Endothelial cell (in vitro differentiated cells): ENCODE measurements at places on chromosomes 7 and 10.

- no peak overlapping the region for H3K27ac ChIP-seq
- peaks cover 1% of the 10 kb centered on the region for H3K27me3 ChIP-seq
- no peak overlapping the region for H3K4me3 ChIP-seq
- H3K4me1 ChIP-seq: no peaks in the 10 kb centered on the region
- no peak for DNase-seq
These were observed 142.2 kb downstream of the ATXN7L1 start for GRCh38 chr7:105734233-105734632.

GRCh38 chr7:139043823-139044812 lies 8.3 kb upstream of the ZC3HAV1L start:
- no peak overlapping the region for H3K4me3 ChIP-seq
- H3K36me3 ChIP-seq: peaks cover 6% of the 10 kb centered on the region
- no peak overlapping the region for H3K27ac ChIP-seq
- H3K27me3 ChIP-seq: peaks cover 8% of the 10 kb centered on the region
- H3K4me1 ChIP-seq: peaks cover 14% of the 10 kb centered on the region

GRCh38 chr7:150939466-150939865 lies 38.7 kb downstream of the KCNH2 start:
- no peak for DNase-seq
- H3K4me3 ChIP-seq: no peak overlapping the region
- H3K4me1 ChIP-seq: no peaks in the 10 kb centered on the region
- H3K27ac ChIP-seq: no peak overlapping the region
- H3K27me3 ChIP-seq: peaks cover 5% of the 10 kb centered on the region
- no peaks in the 10 kb centered on the region for H3K36me3 ChIP-seq

- no peak for DNase-seq
- no peaks in the 10 kb centered on the region for H3K36me3 ChIP-seq
- H3K4me1 ChIP-seq: peaks cover 12% of the 10 kb centered on the region
These were observed 64.8 kb upstream of the AHR start for GRCh38 chr7:17233603-17234002.

GRCh38 chr10:106609470-106610266 lies 554.8 kb downstream of the SORCS1 start:
- H3K36me3 ChIP-seq: no peaks in the 10 kb centered on the region
- no peak overlapping the region for H3K27ac ChIP-seq
- no peak for DNase-seq
- no peak overlapping the region for H3K4me3 ChIP-seq

DNA sequence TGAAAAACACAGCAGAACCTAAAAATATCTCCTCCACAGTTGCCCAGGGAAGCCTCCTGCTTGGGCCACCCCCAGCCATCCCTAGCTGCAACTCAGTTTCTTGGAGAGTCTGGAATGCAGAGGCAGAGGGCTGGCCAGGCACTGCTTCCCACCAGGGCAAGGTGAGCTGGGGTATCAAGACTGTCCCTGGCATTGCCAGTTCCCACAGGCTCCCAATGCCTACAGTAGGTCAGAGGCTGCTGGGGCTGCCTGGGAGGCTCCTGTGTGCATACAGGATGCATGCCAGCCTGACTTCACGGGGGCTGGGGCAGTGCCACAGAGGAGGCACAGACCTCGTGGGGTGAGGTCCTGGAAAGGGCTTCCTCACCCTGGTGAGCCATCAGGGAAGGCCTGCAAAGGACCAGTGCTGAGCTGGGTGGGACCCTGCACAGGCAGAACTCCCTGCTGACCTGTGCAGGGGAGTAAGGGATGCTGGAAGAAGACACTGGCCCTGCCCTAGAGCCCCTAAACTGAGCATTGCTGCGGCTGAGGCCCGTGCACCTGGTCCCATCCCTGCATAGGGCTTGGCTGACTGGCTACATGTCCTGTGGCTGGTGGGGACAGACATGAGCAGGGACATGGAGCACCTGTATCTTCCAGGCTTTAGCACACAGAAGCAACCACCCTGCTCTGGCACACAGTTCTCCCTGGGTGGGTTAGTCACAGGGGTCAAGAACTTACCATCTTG lies 121.9 kb upstream of the RET start:
- peaks cover 8% of the 10 kb centered on the region for H3K4me1 ChIP-seq
- H3K4me3 ChIP-seq: no peak overlapping the region
- DNase-seq: peak; percentile 1

GRCh38 chr10:6815346-6815745 lies 235.3 kb upstream of the PRKCQ start:
- DNase-seq: no peak
- H3K27ac ChIP-seq: no peak overlapping the region
- no peak overlapping the region for H3K4me3 ChIP-seq
- no peaks in the 10 kb centered on the region for H3K4me1 ChIP-seq
- no peaks in the 10 kb centered on the region for H3K27me3 ChIP-seq
- no peaks in the 10 kb centered on the region for H3K36me3 ChIP-seq

GRCh38 chr10:5684971-5685763 lies 529 bp downstream of the TASOR2 start:
- peaks cover 4% of the 10 kb centered on the region for H3K36me3 ChIP-seq
- H3K4me3 ChIP-seq: peak overlapping the region; percentile 98
- H3K4me1 ChIP-seq: peaks cover 18% of the 10 kb centered on the region
- DNase-seq: peak; percentile 65
- H3K27me3 ChIP-seq: peaks cover 7% of the 10 kb centered on the region

DNA sequence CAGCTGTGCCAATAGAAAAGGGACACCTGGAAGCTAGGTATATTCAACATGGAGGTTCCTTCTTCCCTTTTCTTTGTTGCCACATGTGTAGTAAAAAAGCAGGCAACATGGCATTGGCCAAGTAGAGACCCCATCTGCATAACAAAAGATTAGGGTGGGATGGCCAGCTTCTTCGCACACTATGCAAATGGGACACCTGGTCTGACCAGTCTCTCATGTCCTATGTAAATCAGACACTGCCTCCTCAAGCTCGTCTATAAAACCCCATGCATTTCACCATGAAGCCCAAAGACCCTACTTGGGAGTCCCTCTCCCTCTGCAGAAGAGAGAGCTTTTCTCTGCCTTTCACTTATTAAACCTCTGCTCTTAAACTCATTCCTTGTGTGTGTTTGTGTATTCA lies 53.9 kb downstream of the MYL10 start:
- no peak overlapping the region for H3K4me3 ChIP-seq
- H3K27me3 ChIP-seq: peaks cover 1% of the 10 kb centered on the region
- peaks cover 4% of the 10 kb centered on the region for H3K4me1 ChIP-seq
- no peaks in the 10 kb centered on the region for H3K36me3 ChIP-seq
- no peak overlapping the region for H3K27ac ChIP-seq
- DNase-seq: no peak

GRCh38 chr10:62619413-62619738 lies 185.1 kb upstream of the ADO start:
- peaks cover 30% of the 10 kb centered on the region for H3K4me1 ChIP-seq
- H3K27ac ChIP-seq: no peak overlapping the region
- no peak overlapping the region for H3K4me3 ChIP-seq
- H3K27me3 ChIP-seq: peaks cover 8% of the 10 kb centered on the region
- no peak for DNase-seq

DNA sequence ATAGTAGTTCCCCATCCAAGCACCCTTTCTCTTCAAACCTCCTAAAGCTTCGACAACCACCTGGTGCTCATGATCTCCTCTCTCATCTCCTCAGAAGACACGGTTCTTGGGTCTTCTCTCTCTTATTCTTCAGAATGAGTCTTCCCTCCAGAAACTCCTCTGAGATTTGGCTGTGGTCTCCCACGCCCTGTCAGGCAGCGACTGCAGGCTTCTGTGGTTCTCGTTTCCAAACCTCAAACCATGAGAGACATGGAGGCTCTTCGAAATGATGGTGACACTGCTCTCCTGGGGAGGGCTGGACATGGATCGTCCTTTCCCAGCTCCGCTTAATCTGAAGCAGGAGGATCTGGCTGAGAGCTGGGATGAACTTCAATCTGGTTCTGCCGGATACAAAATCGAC lies 78.6 kb upstream of the PITRM1 start:
- H3K4me1 ChIP-seq: peaks cover 13% of the 10 kb centered on the region
- no peak for DNase-seq
- H3K27ac ChIP-seq: no peak overlapping the region
- H3K36me3 ChIP-seq: peaks cover 9% of the 10 kb centered on the region
- no peak overlapping the region for H3K4me3 ChIP-seq

- no peaks in the 10 kb centered on the region for H3K36me3 ChIP-seq
- no peak for DNase-seq
- H3K4me3 ChIP-seq: no peak overlapping the region
- no peak overlapping the region for H3K27ac ChIP-seq
- H3K27me3 ChIP-seq: no peaks in the 10 kb centered on the region
These were observed 126.6 kb upstream of the LYZL2 start for GRCh38 chr10:30756151-30756550.

DNA sequence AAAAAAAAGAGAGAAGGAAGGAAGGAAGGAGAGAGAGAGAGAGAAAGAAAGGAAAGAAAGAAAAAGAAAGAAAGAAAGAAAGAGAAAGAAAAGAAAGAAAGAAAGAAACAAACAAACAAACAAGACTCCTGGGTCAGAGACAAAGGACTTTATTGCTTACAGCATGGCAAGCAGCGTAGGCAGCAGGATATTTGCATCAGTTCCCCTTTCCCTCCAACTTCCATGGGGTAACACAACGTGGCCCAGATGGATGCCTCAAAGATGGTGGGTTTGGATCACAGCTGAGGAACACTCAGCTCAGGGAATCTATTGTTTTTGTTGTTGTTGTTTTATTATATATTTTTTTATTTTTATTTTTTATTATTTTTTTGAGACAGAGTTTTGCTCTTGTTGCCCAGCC lies 128.5 kb upstream of the VKORC1L1 start:
- no peaks in the 10 kb centered on the region for H3K36me3 ChIP-seq
- no peak for DNase-seq
- peaks cover 11% of the 10 kb centered on the region for H3K4me1 ChIP-seq

DNA sequence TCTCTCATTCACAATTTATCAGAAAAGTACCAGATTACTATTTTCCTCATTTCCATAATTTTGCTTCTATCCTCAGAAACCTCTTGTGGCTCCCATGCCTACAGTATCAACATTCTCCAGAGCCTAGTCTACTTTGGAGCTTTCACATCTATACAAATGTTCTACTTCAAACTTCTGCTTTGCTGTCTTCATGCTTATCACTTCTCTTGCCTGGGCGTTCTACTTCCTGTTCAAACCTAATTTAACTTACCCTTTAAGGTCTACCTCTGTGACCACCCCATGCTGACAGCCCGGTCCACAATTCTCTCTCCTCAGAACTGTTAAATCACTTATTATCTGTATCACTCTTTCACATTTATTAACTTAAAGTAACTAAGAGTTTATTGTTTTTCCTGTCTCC lies 6.1 kb upstream of the PTPN12 start:
- peaks cover 4% of the 10 kb centered on the region for H3K27me3 ChIP-seq
- DNase-seq: no peak
- H3K36me3 ChIP-seq: peaks cover 10% of the 10 kb centered on the region
- H3K4me1 ChIP-seq: peaks cover 9% of the 10 kb centered on the region
- H3K27ac ChIP-seq: peak overlapping the region; percentile 9
- H3K4me3 ChIP-seq: no peak overlapping the region

- peaks cover 4% of the 10 kb centered on the region for H3K36me3 ChIP-seq
- no peaks in the 10 kb centered on the region for H3K4me1 ChIP-seq
- no peak overlapping the region for H3K27ac ChIP-seq
- no peaks in the 10 kb centered on the region for H3K27me3 ChIP-seq
These were observed 23.8 kb downstream of the DHX32 start for GRCh38 chr10:125857185-125857760.

GRCh38 chr10:95536894-95537541 lies 24.2 kb downstream of the SORBS1 start:
- peaks cover 6% of the 10 kb centered on the region for H3K36me3 ChIP-seq
- peak overlapping the region; percentile 11 for H3K27ac ChIP-seq
- DNase-seq: no peak
- peak overlapping the region; percentile 22 for H3K4me3 ChIP-seq
- peaks cover 16% of the 10 kb centered on the region for H3K27me3 ChIP-seq

DNA sequence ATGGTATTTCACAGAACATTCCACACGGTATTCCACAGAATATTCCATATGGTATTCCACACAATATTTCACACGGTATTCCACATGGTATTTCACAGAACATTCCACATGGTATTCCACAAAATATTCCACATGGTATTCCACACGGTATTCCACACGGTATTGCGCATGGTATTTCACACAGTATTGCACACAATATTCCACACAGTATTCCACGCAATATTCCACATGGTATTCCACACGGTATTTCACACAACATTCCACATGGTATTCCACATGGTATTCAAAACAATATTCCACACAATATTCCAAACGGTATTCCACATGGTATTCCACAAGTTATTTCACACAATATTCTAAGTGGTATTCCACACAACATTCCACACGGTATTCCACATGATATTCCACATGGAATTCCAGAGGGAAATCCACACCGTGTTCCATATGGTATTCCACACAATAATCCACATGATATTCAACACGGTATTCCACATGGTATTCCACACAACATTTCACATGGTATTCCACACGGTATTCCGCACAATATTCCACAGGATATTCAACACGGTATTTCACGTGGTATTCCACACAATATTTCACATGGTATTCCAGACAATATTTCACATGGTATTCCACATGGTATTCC lies 136.7 kb upstream of the CHST15 start:
- H3K27ac ChIP-seq: no peak overlapping the region
- H3K36me3 ChIP-seq: no peaks in the 10 kb centered on the region
- peaks cover 6% of the 10 kb centered on the region for H3K27me3 ChIP-seq
- peaks cover 14% of the 10 kb centered on the region for H3K4me1 ChIP-seq

- H3K4me1 ChIP-seq: peaks cover 2% of the 10 kb centered on the region
- no peak overlapping the region for H3K4me3 ChIP-seq
- H3K27me3 ChIP-seq: peaks cover 3% of the 10 kb centered on the region
- H3K27ac ChIP-seq: no peak overlapping the region
- DNase-seq: no peak
- H3K36me3 ChIP-seq: no peaks in the 10 kb centered on the region
These were observed 75.5 kb downstream of the CARD11 start for GRCh38 chr7:2968176-2968575.

DNA sequence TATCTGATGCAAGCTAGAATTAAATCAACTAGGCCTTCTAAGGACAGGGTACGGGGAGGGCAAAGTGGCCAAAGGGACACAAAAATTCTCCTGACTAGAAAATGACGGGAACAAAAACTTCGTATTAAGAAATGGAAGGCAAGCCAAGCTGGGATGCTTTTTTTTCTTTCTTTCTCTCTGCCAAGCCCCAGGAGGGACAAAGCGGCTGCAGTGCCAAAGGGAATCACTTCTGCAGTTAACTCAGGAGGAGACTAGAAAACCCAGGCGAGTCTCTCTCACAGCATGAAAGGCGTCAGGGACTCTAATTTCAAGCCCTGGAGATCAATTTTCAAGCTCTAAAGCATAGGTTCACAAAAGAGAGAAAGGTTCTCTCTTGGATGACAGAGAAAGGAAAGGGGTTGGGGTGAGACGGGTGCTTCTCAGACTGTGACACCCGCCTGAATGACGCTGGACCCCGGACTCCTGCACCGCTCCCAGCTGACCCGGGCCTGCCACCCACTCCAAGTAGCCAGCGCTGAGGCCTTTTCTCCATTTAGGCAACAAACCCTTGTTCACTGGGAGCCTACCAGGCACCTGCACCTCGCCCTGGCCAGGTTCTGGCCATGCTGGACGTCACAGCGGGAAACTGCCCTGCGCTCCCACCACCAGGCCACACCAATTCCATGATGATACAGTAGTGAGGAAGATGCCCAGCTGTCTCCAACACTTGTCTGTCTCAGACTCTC lies 56.5 kb downstream of the KIAA1549 start:
- H3K27me3 ChIP-seq: peaks cover 2% of the 10 kb centered on the region
- H3K36me3 ChIP-seq: no peaks in the 10 kb centered on the region
- no peak overlapping the region for H3K27ac ChIP-seq
- DNase-seq: no peak
- H3K4me3 ChIP-seq: no peak overlapping the region
- peaks cover 6% of the 10 kb centered on the region for H3K4me1 ChIP-seq
